ENCODE measurements at places on chromosomes 2 and 18. TPM values are rescaled to one million over a fixed set of nuclear protein-coding genes. Genes with fewer than 3 reads are reported as not detected.

PNPT1 gene
- 5.4 TPM for polyA plus RNA-seq

GRCh38 chr2:12363569-12363968 is 353.2 kb upstream of the TRIB2 start:
- DNase-seq = no peak

GRCh38 chr2:109530712-109531111 is 83.1 kb downstream of the SEPTIN10 start:
- DNase-seq = no peak

UPP2 gene
- 0.24 TPM for polyA plus RNA-seq

DNA sequence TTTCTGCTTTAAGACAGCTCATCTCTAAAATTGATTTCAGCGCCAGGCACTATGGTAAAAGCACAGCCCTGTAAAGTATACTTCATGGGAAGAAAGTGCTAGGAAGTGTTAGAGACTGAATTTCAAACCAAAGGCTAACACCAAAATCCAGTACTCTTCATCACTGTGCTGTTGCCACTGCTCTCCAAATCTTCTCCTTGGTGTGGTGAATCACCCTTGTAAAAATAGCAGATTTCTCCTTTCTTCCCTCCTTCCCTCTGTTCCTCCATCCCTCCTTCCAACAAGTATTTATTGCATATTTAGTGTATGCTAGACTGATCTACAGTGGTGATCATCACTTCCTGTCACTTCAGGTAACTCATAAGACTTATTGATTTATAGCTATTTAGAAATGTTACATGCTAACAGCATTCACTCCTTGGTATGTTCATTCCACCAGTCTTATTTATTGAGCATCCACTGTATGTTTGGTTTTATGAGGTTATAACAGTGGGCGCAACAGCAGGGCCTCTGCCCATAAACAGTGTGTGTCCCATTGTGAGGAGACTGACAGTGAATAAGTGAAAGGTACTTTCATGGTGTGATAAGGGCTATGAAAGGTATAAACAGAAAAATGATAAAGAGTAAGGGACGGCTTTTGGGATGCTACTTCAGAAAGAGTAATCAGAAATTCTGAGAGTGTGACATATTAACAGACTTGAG is 20.0 kb downstream of the KDM3A start:
- DNase-seq = no peak

- DNase-seq = no peak
Measured at GRCh38 chr2:61937886-61938285, 32.4 kb downstream of the COMMD1 start.

DNA sequence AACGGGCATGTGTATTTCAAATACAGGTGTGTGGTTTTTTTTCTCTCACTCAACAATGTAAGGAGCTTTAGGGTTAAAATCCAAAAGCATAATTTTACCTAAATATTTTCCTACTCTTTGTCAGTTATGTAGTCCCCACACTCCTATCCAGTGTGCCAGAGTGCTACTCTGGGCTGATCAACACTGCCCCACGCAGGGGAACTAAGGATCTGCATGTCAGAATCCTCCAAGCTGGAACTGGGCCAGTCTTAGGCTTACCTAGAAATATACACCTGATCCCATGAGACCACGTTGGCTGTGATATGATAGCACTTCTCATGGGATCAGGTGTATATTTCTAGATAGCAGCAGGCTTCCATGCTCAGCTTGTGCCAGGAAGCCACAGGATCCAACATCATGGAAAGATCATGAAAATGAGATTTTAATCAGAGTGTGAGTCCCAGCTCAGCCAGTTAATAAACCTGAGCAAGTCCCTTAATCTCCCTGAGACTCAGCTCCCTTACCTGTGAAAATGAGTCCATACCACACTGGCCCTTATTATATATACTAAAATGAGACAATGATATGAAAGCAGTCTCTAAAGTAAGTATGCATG is 29.7 kb downstream of the CCDC141 start:
- no peak for DNase-seq

GRCh38 chr2:46983065-46983801 is 67.6 kb upstream of the MCFD2 start:
- DNase-seq = no peak

IL1A gene
- not detected for polyA plus RNA-seq

- DNase-seq = no peak
Measured at GRCh38 chr18:58496231-58496630, 132.7 kb downstream of the ALPK2 start.

DNA sequence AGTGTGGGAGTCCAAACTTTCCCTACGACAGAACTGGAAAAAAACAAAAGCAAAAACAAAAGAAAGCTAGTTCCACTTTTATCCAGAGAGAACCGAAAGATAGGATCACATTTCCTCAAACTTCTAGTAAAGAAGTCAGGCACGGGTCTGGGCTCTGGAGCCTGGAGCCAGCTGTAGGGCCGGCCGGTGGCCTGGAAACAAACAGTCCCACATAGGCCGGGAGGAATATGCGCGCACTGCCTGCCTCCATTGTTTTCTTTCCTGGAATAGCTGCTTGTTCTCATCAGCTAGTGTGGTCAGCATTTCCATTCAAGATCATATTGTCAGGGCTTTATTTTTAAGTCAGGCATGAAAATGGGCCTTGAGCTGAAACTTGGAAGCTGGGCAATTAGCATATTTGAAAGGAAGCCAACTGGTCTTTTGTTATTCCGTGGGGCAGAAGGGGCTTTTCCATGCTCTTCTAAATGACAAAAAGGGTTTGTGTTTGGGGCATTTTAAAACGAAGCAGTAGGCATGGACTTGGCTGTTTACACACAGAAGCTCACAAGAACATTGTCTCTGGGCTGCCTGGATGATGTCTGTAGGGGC is 58.7 kb upstream of the RFX8 start:
- DNase-seq = peak; percentile 79

RPL31 gene
- 2,506 TPM for polyA plus RNA-seq

DNA sequence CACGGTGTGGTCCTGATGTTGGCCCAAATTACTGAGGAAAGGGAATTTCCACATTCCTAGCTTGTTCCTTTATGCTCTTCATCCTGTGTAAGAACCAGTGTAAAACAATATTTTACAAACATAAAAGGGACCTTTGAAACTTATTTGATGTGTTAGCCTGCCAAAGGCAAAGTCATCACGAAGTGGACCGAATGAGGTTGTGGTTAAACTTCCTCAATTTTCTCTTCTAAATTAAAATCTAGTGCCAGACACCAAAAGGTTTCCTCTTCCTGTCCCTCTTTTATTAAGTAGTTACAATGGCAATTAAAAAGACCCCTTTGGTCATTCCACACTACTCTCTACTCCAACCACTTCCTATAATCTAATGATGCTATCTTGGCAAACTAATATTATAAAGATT is 279.8 kb downstream of the AFF3 start:
- no peak for DNase-seq

TWIST2 gene
- not detected for polyA plus RNA-seq

DNA sequence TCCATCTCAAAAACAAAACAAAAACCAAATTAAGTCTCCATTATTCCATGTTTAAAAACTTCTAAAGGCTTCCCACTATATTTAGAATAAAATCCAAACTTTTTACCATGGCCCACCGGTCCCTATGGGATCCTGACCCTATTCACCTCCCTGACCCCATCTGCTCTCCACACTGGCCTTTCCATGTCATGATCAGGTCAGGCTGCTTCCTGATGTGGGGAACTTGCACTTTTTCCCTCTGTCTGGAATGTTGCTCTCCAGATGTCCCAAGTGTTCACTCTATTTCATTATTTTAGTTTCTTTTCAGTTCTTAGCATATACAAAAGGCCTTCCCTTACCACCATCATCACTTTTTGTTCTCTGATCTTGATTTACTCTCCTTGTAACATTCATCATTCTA is 7.5 kb upstream of the MTA3 start:
- DNase-seq = no peak

DNA sequence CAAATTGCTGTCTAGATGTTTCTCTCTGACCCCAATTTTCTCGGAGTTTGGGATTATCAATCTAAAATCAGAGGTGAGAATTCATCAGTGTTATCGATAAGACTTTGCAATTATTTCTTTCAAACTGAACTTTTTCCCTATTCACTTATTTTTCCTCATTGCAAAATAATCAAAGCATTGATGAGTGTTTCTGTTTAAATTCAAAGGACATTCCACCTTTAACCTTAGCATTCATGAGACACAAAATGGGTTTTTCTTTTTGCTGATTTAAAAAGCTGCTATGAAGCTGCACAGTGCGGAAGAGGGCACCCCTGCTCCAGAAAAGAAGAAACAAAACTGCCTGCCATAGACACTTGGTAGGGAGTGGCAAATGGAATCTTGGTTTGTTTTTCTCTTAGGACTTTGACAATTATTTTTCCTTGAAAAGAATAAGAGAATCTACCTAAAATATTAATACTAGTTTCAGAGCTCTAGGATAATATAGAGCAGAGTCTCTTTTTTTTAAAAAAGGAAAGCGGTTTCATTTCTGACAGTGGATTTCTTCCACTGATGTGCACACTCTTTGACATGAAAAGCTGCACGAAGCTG is 203.4 kb downstream of the TGIF1 start:
- DNase-seq = peak; percentile 14

RUFY4 gene
- not detected for polyA plus RNA-seq

GRCh38 chr18:2901423-2901985 is 54.7 kb downstream of the EMILIN2 start:
- DNase-seq = no peak

GBX2 gene
- polyA plus RNA-seq = not detected

IL36A gene
- polyA plus RNA-seq = not detected

- DNase-seq = no peak
Measured at GRCh38 chr2:85560812-85561279, 447 bp downstream of the GGCX start.

DNA sequence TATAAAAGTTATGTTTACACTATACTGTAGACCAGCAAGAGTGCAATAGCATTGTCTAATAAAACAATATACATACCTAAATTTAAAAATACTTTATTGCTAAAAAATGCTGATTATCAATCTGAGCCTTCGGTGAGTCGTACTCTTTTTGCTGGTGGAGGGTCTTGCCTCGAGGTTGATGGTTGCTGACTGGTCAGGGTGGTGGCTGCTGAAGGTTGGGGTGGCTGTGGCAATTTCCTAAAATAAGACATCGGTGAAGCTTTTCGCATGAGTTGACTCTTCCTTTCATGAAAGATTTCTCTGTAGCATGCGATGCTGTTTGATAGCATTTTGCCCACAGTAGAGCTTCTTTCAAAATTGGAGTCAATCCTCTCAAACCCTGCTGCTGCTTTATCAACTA is 2.4 kb downstream of the TIGD1 start:
- DNase-seq = no peak

TM4SF20 gene
- not detected for polyA plus RNA-seq

GRCh38 chr2:181396256-181397123 is 60.7 kb upstream of the ITGA4 start:
- no peak for DNase-seq

- no peak for DNase-seq
Measured at GRCh38 chr2:215521031-215521430, 85.2 kb upstream of the FN1 start.

SNX17 gene
- polyA plus RNA-seq = 112 TPM

DNA sequence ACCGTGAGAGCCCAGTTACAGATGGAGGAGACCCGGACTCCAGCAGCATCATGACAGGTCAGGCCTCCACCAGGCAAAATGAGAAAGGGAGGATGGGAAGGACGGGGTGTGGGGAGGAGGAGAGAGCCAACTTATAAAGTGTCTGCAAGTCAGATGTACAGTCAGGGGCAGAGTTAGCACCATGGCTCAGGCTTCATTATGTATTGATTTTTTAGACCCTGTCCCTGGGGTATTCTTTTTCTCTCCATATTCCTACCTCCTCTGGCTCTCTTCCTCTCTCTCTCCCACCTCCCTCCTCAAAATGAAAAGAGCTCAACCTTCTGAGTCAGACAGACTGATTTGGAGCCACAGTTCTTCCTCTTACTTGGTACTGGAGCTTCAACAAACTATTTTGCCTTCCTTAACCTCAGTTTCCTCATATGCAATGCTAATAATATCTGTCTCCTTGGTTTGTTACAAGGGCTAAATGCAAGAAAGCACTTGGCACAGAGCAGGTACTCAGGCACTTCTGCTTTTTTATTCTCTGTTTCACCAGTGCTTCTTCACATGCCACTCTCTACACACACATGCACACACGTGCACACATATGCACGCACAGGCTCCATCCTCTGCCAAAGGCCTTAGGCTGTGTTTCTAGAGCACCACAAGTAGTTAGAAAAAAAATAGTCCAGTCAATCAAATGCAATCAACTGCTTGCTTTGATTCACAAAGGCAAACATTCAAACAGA is 92.3 kb upstream of the PKDCC start:
- DNase-seq = no peak

ARHGAP25 gene
- polyA plus RNA-seq = 4.9 TPM

- no peak for DNase-seq
Measured at GRCh38 chr18:62846313-62846712, 131.0 kb downstream of the PHLPP1 start.

DNA sequence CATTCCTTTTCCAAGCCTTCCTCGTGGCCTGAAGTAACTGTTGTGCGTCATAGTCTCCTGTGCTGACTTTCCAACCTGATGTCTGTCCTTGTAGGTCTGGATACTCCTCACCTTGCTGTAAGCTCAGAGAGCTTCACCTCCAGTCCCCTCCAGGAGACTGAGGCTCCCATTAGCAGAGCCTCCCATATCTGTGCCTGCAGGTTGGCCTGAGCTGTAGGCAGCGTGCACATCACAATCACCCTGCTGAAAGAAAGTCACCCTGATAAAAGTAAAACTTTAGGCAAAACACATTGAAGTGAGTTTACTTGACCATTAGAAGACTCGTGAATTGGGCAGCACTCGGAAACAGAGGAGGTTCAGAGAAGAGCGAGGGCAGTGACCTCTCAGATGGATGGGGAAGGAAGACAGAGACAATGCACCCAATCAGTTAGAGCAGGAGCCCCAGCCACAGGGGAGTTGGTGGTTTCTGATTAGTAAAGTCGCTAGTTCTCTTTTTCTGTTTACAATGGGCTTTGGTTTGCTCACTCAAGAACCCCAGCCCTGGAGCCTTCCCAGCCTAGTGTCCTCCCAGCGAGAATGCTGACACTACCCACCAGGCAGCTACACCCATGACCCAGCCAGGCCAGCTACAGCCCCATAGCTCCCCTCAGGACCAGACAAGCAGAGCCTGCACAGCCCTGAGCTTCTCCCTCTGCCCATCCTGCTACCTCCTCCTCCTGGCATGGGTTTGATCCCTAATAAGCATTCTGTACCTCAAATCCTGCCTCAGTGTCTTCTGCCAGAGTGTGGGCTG is 12.1 kb upstream of the TPO start:
- no peak for DNase-seq

DNA sequence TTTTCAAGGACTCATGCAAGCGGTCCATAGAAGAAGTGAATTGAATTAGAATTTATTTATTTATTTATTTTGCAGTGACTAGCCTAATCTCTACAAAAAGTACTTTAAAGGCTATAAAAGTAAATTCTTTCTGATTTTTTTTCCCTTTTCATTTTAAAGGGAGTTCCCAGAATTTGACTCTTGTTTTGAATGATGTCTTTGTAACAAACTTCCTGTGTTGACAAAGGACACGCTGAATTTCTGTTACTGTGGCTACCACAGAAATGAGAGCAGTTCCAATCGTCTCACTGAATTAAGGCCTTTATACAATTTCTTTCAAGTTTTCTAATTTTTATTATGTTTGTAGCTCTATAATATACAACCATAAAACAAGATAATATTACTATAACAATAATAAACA is 46.3 kb upstream of the LPIN2 start:
- DNase-seq = no peak
